Stimulated activated CD8-positive, alpha-beta memory T cell treated with anti-CD3 and anti-CD28 coated beads, Interleukin-7, amount 100 ng/mL, for 1 hour (primary cell): ENCODE measurements at places on chromosomes 11 and 22.

DNA sequence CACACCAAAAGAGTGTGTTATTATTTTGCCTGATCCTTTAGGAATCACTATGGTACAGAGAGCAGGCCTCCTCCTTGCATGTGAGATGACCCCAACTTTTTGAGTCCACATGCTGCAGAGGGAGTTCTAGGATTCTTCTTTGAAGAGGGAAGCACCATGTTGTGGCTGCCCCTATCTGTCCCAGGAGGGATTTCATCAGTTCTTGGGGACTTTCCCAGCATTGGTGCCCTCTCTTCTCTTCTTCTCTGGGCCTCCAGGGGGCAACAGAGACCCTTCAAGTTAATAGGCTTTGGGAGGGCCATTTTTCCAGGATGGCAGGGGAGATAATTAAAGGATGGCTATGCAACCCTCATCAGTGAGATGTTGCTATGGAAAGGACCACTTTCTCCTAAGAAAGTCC is 3.6 kb downstream of the MMP1 start:
- DNase-seq, result no peak

DNA sequence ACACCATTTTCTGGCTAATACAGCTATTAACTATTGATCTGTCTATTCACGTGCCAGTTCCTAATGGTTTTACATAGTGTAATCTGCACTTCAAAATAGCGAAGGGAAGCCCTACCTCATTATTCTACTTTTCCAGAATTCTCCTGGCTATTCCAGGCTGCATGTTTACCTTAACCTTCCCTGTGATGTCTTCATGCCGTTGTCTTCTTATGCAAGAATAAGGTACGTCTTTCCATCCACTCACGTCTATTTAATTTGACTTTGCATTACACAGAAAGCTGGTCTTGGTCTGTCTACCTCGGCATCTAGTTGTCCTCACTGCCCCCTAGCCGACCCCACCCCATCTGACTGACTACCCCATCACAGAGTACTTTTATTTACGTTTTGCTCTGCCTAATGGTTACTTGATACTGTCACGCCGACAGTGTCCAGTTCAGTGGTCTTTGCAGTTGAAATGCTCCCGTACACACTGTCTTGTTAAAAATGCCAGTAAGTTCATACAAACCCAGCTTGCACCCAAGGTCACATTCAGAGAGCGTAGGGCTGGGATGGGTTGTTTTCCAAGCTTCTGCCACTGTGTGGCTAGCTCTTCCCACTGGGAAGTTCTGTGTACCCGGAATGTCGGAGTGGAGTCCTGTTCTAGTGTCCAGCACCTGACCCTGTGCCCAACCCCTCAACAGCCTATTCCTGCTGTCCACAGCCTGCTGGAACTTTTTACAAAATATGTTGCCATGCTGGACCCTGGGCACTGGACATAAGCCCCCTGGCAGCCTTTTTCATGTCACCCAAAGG is 15.0 kb downstream of the NEAT1 start:
- DNase-seq, result no peak

DNA sequence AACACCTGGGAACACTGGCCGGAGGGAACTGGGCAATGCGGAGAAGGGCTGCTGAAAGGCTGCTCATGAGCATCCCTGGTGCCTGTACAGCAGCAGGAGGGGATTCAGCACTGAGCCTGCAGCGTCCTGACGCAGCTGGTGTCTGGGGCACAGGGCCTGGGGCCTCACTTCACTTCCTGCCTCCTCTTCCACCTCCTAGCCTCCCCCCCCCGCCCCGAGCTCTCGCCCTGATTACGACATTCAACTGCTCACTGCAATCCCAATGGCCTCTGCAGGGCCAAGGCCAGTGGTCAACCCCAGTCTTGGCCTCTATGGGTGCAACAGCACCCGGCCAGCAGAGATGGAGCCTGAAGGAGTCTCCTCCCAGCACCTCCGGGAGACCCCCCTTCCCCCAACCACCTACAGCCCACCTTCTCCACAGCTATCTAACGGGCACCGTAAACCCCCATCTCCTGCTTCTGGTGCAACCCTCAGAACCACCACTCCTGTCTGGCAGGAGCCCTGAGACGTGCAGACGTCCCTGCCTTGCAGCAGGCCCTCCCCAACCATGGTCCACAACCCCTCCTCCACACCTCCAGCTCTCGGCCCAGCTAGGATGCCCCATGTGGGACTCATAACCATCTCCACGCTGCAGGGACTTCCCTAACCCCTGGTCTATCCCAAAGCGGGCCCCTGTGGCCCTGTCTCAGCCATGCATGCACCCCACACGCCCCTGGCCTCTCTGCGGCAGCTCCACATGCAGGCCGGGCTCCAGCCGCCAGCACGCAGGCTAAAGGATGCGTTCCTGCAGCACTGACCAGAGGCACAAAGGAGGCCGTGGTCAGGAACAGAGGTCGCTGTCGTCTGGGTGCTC is 38.2 kb downstream of the BRD1 start:
- no peak for DNase-seq

DNA sequence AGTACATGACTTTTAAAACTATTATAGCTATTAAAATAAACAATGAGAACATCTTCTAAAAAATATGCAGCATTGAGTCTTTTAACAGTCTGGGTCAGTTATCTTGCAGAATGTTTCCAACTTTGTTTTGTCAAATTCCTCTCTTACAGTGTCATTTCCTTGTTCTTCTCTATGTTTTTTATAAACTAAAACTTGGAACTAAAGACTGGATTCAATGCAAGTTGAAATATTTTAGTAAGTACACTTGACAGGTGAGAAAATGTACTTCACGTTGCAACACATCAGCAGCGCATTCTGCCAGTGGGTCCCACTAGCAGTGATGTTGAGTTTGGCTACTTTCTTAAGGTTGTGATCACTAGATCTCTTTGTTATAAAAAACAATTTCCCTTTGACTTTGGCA is 1407.6 kb upstream of the RAG2 start:
- DNase-seq, result no peak

GRCh38 chr11:125156346-125157117 is 8.0 kb upstream of the PKNOX2 start:
- no peak for DNase-seq

DNA sequence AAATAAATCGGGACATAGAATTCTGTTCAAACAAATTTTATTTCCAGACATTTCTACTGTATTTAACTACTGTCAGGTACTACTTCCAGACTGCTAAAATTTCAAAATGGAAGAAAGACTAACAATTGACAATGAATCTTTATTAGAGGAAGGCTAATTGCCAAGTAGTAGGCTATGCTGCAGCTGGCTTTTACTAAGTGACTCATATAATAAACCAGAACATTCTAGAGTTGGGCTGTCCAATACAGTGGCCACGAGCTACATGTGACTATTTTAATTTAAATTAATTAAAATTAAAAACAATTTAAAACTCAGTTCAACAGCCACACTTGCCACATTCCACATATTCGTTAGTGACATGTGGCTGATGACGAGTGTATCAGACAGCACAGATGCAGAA is 27.6 kb downstream of the CHKA start:
- no peak for DNase-seq

DNA sequence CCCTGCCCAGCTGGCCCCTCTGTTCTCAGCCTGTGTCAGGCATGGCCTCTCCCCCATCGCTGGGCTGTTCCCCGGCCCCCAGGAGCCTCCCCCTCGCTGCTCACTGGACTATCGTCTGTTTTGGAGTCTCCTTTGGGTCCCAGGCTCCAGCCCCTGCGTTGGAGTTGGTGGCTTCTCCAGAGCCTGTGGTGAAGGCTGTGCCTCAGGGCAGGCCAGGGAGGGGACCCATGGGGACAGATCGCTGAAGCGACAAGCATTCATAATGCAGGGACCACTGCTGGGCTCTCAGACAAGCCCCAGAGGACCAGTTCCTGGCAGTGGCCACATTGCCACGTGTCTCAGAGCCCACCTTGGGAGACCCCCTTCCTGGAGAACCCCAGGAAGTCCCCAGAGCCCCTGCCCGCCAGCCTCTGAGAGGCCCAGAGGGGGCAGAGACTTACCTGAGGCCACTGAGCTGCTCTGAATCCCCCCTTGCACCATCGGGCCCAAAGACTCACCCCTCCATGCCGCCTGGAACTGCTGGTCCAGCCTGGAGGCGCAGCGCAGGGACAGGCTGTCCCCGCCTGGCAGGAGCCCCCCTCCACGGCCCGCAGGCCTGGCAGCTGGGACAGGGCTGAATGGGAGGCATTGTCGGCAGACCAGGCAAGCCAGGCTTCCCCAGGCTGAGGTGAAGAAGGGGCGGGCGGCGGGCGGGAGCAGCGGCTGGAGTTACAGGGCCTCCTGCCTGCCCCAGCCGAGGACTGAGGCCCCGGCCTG is at the start of gene CHADL:
TSS of gene CHADL (minus strand) at position 555 of the 756 bp plus-strand sequence. CDS start at position 505, 50 bp downstream.
- DNase-seq, result no peak

DNA sequence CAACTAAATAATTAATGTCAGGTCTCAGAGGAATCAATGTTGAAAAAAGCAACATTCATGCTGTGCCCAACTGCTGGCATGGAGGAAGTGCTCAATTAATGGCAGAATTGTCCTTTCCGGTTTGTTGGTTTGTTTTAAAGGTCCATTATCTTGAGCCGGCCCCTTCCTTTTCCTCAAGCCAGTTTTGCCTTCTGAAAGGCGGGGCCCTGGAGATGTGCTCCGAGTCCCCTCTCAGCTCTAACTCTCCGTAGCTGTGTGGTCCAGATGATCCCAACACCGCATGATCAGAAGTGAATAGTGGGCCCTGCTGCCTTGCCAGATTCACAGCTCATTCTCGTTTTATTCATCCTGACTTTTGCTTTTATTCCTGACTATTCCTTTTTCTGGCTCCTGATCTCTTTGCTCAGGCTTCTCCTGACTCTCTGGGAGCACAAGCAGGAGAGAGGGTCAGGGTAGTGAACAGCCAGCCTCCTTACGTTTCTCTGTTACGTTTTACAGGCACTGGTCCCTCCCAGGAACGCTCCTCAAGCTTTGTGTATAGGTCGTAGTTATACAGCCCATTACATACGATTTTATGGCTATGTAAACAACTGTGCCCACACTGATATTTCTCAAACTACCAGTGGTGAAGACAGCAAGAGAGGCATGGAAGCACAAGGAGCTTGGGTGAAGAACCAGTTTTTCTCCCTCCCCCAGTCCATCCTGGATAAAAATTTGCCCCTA is 265.9 kb downstream of the LARGE1 start:
- DNase-seq, result no peak

DNA sequence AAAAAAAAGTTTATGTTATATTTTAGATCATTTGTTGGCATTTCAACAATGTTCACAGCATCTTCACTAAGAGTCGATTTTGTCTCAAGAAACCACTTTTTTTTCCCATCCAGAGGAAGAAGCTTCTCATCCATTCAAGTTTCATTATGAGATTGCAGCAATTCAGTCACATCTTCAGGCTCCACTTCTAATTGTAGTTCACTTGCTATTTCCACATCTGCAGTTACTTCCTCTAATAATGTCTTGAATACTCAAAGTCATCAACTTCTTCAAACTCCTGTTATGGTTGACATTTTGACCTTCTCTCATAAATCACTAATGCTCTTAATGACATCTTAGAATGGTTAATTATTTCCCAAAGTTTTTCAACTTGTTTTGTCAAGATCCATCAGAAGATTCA is 61.3 kb upstream of the CHORDC1 start:
- no peak for DNase-seq

GRCh38 chr22:38760477-38761201 is 4.8 kb upstream of the SUN2 start:
- no peak for DNase-seq

DNA sequence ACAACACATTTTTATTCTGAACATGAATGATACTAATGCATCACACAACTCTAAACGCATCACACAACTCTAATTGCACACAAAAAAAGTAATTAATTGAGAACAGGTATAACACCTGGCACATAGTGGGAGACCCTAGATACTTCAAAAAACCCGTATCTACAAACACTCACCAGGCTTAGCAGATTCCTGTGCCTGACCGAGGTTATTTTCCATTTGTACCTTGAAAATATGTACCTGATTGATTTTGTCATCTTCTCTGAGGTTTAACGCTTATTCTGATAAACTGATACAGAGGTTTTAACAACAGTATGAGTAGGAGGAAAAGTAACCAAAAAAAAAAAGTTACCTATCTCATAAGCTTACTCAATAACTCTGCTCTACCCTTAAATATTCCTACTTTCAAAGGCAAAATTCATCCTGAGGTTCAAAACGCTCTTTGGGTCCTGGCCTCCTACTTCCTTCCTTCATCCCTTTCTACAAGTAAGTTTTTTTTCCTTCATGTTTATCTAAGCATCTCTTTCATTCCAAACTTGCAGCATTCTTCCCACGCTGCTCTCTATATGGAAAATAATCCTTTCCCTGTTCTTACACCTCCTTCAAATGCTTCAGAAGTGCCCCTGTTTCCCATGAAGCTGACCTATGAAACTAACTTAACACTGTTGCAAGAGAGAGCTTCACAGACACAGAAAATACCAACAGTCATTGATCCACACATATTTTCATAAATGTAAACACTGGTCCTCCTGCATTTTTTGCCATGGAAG is 73.3 kb downstream of the ETS1 start:
- DNase-seq, result no peak

DNA sequence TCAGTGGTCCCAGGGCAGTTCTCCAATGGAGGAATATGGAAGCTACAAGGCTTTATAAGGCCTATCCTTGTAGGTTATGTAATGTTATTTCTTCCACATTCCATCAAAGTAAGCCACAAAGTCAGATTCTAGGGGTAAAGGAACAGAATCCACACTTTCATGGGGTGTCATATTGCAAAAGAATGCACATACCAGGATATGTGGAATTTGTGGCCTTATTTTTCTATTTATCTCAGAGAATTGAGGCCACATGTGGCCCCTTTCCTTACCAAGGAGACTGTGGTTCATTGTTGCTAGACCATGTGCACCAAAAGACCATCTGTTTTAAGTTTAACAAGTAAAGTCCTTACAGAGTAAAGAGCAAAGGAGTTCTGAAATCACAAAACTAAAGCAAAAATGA is 12.9 kb downstream of the LRRC4C start:
- DNase-seq, result no peak

- no peak for DNase-seq
Observed at GRCh38 chr11:125371431-125371935, 124.6 kb downstream of the FEZ1 start.

GRCh38 chr11:118180300-118180703 is 3.9 kb upstream of the SCN2B start:
- DNase-seq, result no peak

DNA sequence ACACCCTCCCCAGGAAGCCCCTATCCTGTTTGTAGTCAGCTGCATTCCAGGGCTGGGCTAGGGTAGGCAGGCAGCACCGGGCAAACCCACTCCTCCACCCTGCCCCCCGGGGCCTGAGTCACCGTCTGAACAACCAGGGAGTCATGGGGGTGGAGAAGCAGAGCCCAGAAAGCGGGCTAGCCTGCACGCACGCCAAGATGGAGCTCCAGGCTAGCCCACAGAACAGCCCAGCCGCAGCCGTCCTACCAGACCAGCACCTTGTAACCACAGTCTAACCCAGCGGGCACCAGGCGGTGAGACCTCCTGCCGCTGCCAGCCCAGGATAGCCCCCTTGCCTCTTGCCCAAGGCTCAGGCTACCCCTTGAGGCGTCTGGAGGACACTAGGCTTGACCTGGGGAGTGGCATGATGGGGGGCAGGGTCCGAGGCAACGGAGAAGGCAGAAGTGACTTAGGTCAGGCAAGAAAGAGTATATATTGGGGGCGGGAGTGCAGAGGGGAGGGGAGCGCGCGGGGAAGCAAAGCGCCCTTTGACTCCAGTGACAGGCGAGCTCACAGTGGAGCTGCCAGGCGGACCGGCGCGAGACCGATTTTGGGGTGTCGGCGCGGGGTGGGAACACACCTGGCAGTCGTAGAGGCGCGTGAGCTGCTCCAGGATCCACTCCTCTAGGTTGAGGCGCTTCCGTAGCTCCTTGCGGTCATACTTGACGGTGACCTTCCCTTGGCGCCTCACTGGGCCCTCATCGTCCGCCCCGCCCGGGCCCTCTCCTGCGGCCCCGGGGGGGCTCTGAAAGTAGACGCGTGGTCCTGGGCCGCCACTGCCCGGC is 734 bp downstream of the PPP1R14B start:
- no peak for DNase-seq
